ENCODE measurements at places on chromosomes 11 and 22.

- no peak for DNase-seq
Measured at GRCh38 chr11:113888848-113889247, 13.5 kb upstream of the USP28 start.

- DNase-seq = no peak
Measured at GRCh38 chr11:93532806-93533205, 10.4 kb downstream of the SMCO4 start.

DNA sequence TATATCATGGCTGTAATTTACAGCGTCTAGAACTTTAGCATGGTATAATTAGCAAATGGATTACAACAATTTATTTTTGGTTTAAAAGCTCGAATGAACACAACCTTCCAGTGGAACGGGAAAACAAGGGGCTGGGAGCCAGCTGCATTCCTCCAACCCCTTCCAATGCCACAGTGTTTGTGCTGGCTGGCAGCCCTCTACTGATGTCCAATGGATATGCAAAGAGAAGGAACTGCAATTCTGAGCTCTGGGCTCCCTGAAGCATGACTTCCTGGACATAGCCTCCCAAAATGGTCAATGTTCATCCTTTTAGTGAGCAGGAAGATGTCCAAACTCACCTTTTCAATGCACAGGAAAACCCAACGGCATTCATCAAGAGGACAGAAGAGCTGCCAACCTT is 288.3 kb downstream of the TENM4 start:
- DNase-seq = no peak

DNA sequence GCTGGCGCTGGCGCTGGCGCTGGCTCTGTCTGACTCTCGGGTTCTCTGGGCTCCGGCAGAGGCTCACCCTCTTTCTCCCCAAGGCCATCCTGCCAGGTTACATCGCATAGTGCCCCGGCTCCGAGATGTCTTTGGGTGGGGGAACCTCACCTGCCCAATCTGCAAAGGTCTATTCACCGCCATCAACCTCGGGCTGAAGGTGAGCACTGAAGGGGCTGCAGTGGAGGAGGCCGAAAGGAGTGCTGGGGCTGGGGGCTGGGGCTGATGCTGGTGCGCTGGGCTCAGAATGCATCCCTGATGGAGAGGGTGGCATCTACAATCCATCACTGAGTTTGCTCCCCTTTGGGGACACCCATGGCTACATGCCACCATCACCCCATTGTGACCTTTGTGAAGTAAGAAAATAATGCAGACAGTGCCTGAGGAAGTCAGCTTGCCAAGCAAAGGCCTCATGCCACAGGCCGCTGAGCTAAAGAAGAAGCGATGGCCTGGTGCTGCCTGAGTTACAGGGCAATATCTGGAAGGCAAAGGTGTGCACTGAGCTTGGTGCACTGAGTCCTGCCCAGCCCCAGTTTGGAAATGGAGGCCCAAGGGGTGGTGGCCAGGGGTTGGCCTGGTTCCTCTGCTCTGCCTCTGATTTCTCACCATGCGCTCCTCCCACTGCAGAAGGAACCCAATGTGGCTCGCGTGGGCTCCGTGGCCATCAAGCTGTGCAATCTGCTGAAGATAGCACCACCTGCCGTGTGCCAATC is 620 bp downstream of the SMPD1 start:
- DNase-seq = no peak

DNA sequence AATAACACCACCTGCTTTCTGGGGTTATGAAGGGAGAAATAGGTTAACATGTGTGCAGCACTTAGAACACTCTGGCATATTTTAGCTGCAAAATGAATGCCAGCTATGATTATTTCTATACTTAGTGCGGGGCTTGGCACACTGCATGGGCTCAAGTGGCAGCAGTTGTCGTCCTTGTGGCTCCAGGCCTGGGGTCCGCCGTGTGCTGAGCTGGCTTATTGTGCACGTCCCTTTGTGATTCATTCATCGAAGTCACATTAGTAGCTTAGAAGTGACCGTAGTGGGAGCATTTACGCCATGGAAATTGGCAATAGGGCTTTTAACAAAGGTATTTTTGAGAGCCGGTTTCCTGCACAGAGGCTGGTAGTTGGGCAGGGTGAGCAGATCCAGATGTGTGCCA is 4.2 kb downstream of the RASD2 start:
- no peak for DNase-seq

DNA sequence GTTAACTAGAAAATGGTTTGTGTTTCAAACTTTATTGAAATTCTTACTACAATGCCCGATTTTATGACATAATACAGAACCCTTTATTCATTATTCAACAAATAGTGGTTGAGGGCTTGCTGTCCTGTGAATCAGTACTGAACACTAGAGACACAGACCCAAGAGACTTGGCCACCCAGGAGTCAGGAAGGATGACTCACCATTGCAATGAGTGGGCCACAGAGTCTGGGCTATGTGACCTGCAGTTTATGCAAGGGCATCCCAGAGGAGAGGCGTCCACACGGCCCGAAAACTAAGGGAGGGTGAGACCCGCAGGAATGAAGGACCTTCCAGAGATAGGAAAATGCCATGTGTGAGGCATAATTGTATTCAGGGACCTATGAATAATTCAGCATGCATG is 143.8 kb upstream of the DDI1 start:
- no peak for DNase-seq

DNA sequence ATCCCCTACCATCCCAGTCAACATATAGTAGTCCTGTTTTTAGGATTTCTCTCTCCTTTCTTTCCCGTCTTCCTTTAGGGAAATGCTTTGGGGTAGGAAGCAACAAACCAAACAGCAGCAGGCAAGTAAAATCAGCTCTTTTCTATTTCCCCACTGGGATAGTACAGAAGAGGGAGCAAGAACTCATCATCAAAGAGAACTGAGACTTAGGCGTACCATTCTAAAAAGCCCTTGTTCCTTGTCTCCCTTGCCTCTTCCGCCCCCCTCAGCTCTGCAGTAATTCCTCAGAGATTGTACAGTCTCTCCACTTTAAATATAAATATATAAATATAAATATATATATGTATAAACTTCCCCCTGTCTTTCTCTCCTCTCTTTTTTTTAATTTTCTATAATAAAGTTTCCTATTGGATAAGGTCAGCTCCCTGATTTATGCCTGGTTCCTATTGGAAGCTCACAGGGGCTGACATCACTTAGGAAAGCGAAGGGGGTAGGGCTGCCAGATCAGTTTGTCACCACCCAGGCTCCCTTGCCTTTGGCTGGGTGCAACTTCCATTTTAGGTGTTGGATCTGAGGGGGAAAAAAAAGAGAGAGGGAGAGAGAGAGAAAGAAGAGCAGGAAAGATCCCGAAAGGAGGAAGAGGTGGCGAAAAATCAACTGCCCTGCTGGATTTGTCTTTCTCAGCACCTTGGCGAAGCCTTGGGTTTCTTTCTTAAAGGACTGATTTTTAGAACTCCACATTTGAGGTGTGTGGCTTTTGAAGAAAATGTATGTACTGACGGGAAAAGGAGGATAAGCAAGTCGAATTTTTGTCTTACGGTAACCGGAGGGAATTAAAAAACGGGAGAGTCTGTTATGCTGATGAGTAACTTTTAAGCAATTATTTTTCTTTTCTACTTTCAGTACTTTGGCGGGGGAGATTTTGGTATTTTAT is at the start of gene CTNND1:
CTNND1 (plus strand) TSS at position 502 of the 934 bp plus-strand sequence. CDS start 29,677 bp downstream, outside the sequence.
- no peak for DNase-seq

DNA sequence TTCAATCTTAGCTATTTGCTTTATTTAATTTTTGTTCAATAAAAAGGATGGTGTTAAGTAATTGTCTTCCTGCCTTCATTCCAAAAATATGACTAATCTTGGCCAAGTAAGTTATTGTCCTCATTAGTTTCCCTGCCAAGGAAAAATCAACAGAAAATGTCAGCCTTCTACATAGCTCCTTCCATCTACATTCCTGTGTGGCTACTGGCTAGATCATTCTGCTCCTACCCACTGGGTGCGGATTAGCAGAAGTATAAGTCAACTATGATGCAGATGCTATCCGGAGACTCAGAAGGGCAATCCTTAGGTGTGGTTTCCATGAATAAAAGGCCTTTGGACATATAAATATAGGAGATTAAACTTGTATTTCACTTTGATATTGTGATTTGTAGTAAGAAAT is 154.4 kb downstream of the SBF2 start:
- DNase-seq = no peak

DNA sequence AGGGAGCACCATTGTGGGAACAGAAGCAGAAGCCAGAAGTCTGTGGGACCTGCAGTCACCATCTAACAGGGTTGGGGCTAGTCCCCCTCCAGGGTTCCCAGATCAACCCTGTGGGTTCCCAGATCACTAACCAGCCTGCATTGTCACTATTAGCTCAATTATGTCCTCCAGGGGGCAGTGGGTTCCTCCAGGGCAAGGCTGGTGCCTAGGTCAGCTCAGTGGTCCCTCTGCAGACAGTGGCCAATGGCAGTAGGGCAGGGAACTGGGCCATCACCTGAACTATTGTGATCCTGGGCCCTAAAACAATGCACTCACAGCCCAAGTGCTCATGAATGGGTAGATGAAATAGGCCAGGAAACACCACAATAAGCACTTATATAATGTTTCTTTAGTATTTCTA is 18.8 kb upstream of the PRSS23 start:
- DNase-seq = no peak

GRCh38 chr11:60378354-60378753 is at the start of gene MS4A7:
TSS of gene MS4A7 (plus strand) at chr11:60378532. CDS start at chr11:60383142, 4,610 bp downstream.
- DNase-seq = no peak

GRCh38 chr11:11265994-11266606 is 87.0 kb downstream of the CSNK2A3 start:
- DNase-seq = peak; percentile 24

DNA sequence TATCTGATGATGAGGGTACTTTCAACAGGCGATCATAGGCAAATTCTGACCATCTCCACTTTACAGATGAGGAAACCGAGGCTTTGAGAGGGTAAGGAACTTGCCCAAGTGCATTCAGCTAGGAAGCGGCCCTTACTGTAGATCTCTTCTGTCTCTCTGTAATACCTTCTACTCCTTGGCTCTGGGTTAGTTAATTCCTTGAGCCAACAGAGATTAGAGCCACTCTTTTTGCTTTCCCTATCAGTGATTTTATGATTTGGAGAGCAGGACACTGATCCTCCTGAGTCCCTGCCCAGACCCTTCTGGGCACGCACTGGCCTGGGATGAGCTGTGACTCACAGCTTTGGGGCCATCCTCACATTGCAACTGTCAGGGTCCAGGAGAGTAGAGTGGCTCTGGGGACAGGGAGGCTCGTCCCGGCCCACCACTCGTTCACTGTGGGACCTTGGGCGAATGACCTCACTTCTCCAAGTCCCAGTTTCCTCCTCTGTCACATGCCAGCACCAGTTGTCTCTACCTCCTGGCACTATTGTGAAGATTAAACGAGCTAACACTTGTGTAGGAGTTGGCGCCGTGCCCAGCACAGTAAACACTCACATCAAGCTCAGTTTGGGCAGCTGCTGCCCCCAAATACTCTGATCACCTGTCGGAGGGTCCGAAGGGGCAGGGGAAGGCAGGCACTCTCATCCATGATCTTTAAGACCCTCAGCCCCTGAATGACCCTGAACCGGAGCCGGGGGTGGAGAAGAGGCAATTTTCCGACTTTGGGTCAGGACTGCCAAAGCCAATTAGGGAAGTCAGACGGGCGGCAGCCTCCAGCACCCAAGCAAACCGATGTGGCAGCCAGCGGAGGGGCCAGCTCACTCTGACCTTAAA is 235.0 kb downstream of the MIAT start:
- no peak for DNase-seq

- no peak for DNase-seq
Measured at GRCh38 chr11:64545619-64546018, 45.4 kb upstream of the SLC22A12 start.

DNA sequence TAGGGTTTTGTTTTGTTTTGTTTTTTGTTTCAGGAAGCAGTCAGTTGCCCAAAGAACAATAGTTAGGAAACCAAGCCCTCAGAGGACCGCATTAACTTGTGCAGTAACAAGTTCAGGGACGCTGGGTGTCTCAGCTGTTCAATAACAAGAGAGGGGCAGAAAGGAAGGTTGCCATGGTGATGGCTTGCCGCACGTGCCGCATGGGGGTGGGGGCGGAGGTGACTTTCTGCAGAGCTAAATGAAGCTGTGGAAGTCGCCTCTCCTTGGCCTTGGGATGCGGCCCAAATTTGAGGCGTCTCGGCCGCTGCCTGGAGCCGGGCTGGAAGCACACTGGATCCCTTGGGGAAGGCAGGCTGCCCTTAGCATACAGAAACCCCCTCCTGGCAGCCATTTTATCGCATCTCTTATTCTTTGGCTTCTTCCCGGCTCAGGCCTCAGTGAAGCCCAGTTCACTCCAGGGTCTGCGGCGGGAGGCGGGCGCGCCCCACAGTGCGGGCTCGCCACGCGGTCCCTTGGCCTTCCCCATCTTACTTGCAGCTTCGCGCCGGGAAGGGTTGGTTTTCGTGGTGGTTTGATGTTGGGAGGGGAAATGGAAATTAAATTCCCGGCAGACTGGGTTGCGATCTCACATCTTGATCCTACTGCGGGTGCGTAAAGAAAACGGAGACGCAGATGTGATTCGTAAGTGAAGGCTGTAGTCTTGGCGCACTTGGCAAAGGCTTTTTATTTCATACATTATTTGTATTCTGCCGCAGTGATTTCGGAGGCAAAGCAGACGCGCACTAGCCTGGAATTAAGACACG is 94.3 kb downstream of the SLC17A6 start:
- DNase-seq = no peak

GRCh38 chr11:12156301-12157140 is 46.1 kb downstream of the MICAL2 start:
- DNase-seq = no peak

GRCh38 chr11:58844361-58845005 is at the start of gene GLYATL2:
TSS of gene GLYATL2 (minus strand) at chr11:58844704. CDS start at chr11:58839612, 5,092 bp downstream.
- DNase-seq = no peak

GRCh38 chr22:30829901-30830550 is 135.4 kb downstream of the OSBP2 start:
- DNase-seq = no peak

DNA sequence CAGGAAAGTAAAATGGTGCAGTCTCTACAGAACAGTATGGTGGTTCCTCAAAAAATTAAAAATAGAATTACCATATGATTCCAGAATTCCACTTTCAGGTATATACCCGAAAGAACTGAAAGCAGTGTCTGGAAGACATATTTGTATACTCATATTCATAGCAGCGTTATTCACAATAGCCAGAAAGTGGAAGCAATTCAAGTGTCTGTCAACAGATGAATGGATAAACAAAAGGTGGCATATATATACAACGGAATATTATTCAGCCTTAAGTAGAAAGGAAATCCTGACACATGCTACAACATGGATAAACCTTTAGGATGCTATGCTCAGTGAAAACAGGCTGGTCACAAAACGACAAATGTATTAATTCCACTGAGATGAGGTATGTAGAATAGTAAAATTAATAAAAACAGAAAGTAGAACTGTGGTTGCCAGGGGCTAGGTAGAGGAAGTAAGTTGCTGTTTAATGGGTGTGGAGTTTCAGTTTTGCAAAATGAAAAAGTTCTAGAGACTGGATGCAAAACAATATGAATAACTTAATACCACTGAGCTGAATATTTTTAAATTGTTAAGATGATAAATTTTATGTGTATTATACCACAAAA is 14.5 kb downstream of the SAA1 start:
- no peak for DNase-seq

- no peak for DNase-seq
Measured at GRCh38 chr22:44464000-44464399, 34.0 kb downstream of the RTL6 start.

GRCh38 chr11:19499999-19500398 is 212.6 kb upstream of the NAV2 start:
- DNase-seq = no peak

- no peak for DNase-seq
Measured at GRCh38 chr22:44409211-44409973, 88.6 kb downstream of the RTL6 start.

- no peak for DNase-seq
Measured at GRCh38 chr11:119315131-119316015, 1.6 kb downstream of the MCAM start.

Measured in activated T-helper 1 cell treated with anti-CD3 and anti-CD28 coated beads, Interleukin-2, amount 50 U/mL, for 16 hours (primary cell).